ENCODE measurements at places on chromosomes 7 and 10. TPM values are rescaled to one million over a fixed set of nuclear protein-coding genes. Genes with fewer than 3 reads are reported as not detected.

DNA sequence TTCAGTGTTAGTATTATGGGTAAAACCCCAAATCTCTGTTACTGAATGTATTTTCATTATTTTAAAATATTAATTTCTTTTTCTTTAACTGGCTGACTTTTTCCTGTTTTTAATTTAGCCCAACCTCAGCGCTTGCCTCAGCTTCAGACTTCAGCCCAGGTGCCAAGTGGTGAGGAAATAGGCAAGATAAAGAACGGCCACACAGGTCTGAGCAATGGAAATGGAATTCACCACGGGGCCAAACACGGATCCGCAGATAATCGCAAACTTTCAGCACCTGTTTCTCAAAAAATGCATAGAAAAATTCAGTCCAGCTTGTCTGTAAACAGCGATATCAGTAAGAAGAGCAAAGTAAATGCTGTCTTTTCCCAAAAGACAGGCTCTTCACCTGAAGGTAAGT is 57.5 kb downstream of the MDFIC start:
- DNase-seq = peak; percentile 66

- no peak for DNase-seq
Measured at GRCh38 chr10:93461807-93462178, 20.3 kb downstream of the MYOF start.

- DNase-seq = no peak
Measured at GRCh38 chr7:27148756-27149641, 1.4 kb upstream of the HOXA6 start.

GRCh38 chr7:36155811-36156361 is 2.8 kb downstream of the EEPD1 start:
- DNase-seq = peak; percentile 76

DNA sequence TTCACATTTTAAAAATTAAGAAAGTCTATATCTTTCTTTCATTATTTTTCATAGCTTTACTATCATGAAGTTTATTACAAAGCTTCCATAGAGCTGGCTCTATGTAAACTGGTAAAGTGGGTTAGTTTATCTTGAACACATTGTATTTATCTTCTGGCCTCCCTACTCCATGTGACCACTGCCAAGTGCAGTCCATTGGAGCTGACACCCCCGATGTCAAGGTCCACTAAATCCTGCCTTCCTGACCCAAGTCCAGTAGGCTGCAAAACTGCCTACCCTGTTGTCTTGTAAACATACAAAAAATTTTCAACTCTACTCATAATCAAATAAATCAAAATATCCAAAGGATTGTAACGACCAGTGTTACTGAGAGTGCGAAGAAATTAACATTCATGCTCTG is 10.2 kb downstream of the DNAJC12 start:
- DNase-seq = no peak

GRCh38 chr10:15585303-15585715 is 134.4 kb downstream of the ITGA8 start:
- peak; percentile 67 for DNase-seq

GRCh38 chr10:72796042-72796441 is 97.5 kb upstream of the OIT3 start:
- no peak for DNase-seq

The NOC3L gene
- 11.5 TPM for total RNA-seq

The CCDC3 gene
- total RNA-seq = 25.5 TPM

The CYP2C19 gene
- 0.21 TPM for total RNA-seq

The PRKAG2 gene
- total RNA-seq = 141 TPM

The HOXA2 gene
- 0.38 TPM for total RNA-seq

The ALKBH4 gene
- 7.1 TPM for total RNA-seq

The COMTD1 gene
- total RNA-seq = 28.2 TPM

The ARHGEF35 gene
- total RNA-seq = 2.3 TPM

Data from left cardiac atrium (tissue), 4 donors.